ENCODE measurements at places on chromosomes 6 and 20.

DNA sequence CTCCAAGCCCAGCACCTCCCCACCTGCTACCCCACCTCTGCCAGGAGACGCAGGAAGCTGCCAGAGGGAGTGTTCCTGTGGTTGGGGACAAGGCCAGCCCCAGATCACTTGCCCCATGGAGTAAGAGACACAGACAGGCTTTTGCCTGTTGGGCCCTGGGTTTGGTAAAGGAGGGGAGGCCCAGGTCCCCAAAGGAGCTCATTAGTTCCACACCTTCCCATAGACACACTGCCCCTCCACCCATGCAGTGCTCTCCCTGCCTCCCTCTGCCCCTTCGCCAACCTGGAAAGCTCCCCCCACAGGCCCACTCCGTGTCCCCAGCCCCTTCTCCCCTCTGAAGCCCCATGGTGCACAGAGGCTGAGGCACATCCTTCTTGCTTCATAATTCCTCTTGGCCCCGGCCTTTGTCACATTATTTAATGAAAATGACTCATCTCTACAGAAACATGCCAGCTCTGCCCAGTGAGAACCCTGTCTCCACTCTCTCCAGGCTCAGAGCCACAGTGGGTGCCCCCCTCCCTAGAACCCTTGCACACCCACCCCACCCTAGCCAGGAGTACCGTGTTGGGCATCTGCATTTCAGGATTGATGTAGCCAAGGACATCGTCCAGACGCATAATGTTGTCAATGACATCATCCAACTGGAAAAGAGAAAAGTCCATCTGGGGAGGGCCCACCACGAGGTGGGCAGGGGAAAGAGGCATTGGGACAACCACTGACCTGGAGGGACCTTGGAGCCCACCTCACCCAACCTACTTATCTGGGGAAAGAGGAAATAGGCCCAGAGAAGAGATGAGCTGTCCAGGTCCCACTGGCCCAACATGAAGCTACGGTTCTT lies 46.0 kb downstream of the TFEB start:
- no peak for DNase-seq

DNA sequence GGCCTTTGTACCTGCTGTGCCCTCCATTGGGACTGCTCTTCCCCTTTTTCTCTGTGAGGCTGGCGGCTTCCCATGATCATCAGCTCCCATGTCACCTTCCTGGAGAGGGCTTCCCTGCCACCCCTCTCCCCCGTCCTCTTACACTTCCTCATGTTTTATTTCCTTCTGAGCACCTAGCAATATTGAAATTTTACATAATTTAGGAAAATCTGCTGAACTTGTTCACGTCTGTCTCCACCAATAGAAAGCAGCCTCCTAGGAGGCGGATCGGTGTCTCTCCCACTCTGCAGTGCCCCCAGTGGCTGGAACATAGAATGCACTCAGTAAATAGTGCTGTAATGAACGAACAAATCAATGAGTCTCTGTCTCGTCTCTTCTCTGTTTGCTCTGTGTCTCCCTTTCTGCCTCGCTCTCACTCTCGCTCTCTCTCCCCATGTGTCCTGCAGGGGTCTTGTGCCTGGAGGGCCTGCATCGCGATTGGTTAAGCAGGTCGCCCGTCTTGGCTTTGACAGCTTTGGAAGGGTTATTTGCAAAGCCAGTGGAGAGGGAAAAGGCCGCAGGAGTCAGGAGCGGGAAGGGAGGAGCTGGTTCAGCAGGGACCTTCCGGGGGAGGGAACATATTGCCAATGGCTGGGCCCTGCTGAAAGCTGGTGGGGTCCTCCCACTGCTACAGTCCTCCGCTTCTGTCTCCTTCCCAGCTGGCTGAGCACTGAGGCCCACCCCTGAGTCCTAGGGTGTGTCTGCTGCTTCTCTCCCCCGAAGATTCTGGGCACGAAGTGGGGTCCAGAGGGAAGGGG lies 12.1 kb upstream of the OCSTAMP start:
- DNase-seq: peak; percentile 11

DNA sequence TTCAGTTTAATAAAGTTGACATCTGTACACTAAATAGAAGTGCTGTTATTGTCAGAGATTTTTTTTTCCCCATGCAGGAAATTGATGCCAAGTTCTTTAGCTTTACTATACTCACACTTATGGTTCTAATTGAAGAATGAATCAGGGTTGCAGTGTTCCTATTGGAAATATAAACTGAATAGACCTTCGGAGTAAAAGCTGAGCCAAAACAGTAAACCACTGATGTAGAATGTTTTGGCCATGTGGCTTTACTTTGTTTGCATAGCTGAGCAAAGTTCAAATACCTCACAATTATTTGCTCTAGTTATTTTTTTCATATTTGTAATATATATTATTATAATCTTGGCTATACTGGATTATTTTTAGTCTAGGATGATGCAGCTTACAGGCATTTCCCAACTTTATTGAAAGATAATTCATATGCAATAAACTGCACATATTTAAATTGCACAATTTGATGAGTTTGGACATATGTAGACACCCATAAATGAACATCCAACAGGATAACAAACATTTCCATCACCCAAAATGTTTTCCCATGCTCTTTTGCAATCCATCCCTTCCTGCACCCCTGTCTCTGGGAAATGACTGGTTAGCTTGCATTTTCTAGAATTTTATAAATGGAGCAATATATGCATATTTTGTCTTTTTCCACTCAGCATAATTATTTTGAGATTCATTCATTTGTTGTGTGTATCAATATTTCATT lies 105.8 kb upstream of the NOX3 start:
- no peak for DNase-seq

GRCh38 chr6:8944548-8944947 lies 509.2 kb upstream of the SLC35B3 start:
- DNase-seq: no peak

DNA sequence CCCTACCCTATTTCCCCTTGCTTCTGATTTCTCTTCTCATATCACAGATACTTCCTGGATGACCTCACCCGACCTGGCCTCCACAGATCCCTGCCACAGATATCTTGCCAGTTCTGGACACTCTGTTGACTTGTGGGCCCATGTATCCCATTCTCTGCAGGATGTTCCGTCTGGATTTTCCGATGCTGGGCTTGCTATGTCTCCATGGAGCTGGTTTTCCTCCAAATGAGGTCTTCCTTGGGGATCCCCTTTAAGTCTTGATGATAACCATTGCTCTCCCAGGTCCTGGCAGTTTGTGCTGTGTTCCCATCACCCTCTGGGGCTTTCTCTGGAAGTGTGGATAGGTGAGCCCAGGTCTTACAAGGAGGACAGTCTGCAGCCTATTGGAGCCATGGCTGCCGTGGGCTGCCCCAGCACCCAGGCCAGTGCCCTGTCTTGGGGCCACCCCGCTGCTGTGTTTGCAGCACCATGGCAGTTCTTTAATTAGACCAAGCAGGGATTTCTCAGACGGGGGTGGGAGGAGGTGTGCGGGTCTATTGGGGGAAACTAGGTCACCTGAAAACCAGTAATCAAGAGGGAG lies 23.9 kb downstream of the PPP1R16B start:
- no peak for DNase-seq

DNA sequence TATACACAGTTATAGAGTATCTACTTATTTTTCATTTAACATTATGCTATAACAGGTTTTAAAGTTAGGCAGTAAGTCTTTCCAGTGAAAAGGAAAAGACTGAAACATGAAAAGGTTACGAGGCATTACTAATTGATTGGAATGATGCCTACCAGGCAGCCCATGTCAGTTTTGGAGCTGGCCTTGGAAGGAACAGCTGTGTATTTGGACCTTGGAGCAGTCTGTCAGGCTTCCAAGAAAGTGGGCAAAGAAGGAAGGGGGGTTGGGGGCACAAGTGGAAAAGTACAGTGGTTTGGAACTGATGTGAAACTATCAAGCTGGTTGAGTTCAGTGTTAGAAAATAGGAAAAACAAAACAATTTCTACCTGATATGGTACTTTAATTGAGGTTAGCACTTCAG lies 41.7 kb downstream of the SLC16A10 start:
- no peak for DNase-seq

GRCh38 chr6:111777357-111777756 lies 95.9 kb downstream of the FYN start:
- DNase-seq: no peak

- no peak for DNase-seq
Observed at GRCh38 chr6:142934106-142934505, 10.9 kb downstream of the HIVEP2 start.

DNA sequence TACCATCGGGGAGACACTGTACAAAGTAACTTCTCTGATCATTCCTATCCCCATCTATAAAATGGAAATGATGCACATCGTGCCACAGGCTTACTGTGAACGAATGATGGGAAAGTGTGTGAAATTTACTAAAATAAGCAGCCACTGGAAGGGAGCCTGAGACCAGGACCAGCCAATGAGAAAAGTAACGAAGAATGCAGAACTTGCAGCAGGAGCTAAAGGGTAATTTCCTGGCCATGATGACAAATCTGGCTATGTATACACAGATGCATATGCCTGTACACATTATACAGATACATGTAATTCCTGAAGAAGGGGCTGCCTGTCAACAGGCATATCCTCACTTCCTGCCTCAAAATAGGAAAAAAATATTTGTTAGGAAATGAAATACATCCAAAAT lies 47.4 kb downstream of the GMDS start:
- DNase-seq: no peak

- DNase-seq: no peak
Observed at GRCh38 chr20:35144694-35145093, 2.4 kb downstream of the EDEM2 start.

- no peak for DNase-seq
Observed at GRCh38 chr20:21523895-21524294, 10.0 kb upstream of the NKX2-2 start.

- no peak for DNase-seq
Observed at GRCh38 chr6:105611606-105612005, 208.7 kb upstream of the PREP start.

DNA sequence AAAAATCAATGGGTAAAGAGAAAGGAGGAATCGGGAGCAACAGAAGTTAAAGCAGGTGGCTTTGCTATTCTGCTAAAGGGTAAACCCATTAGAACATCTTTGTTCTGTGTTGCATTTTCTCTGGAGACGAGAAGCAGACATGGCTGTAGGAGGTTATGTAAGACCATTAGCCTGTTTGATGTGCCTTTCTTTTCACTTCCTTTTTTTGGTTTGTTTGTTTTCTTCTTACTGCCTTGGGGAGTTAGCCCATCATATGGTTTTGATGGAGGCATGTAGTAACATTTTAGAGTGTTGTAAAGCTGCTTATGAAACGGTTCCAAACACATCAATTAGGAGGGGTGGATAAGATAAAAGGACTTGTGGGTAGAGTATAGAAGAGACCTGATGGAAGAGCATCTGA lies 131.0 kb downstream of the DOK5 start:
- no peak for DNase-seq

DNA sequence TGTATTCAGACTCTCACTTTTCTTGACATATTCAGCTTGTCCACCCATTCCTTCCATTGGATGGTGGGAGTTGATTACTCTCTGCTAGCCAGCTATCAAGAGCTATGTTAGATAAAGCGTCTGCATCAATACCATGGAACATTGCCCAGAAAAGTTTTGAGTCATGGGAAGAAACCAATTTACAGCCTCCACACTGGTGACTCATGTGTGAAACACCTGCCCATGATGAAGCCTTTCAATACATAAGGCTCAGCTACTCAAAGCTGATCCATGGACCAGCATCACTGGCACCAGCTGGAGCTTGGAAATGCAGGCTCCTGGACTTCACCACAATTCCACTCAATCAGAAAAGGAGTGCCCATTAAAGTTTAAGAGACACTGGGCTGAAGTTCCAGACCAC lies 16.1 kb downstream of the PLA2G7 start:
- DNase-seq: no peak

DNA sequence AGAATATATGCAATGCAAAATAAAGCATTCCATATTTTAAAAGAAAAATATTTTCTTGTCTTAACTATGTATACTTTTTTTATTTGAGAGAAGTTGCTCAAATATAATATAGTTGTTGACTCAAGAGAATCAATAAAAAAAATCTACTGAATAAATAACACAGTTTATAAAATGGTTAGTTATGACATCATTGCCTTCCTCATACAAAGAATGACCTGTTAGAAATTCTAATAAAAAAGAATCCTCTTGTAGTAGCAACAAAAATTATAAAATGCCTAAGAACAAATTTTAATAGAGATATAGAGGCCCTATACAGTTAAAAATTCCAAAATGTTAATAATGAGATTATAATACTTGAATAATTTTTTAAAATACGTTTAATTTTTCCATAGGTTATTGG lies 96.5 kb upstream of the AHI1 start:
- DNase-seq: no peak

DNA sequence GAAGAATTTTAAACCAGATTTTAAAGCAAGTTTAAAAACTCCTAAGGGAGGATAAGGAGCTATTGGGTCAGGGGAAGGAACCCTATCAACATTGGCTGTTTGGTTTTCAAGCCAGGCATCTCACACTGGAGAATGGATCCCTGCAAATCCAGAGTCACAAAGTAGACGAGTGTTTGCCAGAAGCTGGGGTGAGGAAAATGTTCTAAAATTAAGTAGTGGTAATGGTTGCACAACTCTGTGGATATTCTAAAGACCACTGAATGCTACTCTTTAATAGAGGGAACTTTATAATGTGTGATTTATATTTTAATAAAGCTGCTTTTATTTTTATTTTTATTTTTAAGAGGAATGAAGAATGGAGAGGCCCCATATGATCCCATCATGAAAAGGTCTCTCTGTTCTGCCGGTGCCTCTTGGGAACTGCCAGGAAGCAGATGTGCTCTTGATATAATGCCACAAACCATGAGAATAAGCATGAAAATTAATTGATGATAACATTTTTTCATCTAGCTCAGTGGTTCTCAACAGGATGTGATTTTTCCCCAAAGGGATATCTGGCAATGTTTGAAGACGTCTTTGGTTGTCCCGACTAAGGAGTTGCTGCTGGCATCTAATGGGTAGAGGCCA lies 379.0 kb upstream of the CNR1 start:
- DNase-seq: no peak

DNA sequence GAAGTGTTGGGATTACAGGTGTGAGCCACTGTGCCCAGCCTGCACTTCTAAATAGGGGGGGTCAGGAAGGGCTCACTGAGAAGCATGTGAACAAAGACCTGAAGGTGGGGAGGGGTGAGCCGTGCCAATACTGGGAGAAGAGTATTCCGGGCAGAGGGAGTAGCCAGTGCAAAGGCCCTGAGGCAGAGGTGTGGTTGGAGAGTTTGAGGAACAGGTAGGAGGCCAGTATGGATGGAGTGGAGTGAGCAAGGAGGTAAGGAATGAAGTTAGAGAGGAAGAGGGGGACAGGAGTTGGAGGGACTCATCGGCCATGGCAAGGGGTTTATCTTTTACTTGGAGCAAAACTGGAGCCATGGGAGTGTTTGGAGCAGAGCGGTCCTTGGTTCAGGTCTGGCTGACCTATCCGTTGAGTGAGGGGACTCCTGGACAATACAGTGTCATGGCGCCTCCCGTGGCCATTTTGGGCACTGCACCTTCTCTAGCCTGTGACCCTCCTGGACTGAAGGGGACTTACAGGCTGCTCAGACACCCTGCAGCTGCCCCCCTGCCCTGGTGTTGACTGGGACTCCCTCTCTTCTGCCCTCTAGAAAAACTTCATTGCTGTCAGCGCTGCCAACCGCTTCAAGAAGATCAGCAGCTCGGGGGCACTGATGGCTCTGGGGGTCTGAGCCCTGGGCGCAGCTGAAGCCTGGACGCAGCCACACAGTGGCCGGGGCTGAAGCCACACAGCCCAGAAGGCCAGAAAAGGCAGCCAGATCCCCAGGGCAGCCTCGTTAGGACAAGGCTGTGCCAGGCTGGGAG lies 12.1 kb downstream of the FOXS1 start:
- DNase-seq: peak; percentile 21
